ENCODE measurements at places on chromosomes 1 and 21.

DNA sequence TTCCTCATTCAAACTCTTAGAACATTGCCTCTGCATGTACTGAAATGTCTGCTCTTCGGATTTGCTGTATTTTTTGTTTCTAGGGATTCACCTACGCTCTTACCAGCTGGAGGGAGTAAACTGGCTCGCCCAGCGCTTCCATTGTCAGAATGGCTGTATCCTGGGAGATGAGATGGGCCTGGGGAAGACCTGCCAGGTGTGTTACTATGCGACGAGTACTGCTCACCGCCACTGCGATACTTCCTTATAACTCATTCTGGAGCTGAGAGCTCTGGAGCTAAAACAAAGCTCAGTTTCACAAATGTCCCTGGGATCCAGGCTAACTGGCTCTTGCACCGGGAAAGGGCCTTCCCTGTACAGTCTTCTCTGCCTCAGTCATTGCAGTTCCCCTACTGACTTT is 10.1 kb downstream of the CHD1L start:
- DNase-seq: no peak

GRCh38 chr1:33454646-33455282 is 17.7 kb upstream of the ZSCAN20 start:
- no peak for DNase-seq

- peak; percentile 65 for DNase-seq
These were observed 1.4 kb downstream of the CSRP1 start for GRCh38 chr1:201505503-201505890.

DNA sequence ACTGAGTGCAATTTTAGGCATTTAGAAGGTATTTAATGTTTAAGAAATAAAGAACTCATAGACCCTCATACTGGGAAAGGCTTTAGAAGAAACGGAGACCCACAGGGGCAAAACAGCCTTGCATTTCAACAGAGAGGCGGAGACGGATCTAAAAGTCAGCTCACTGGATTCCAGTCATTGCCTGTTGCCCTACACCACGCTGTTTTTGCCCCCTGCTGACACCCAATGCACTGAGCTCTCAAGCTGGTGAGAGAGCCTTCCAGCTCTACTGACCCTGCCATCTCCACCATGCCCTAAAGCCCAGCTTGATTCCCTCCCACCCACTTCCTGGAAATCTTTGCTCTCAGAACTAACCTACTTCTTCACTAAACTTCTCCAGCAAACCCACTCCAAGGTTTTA is 7.2 kb upstream of the TRAF3IP3 start:
- DNase-seq: no peak

- DNase-seq: peak; percentile 76
These were observed 161.1 kb upstream of the COL6A1 start for GRCh38 chr21:45820171-45821091.

DNA sequence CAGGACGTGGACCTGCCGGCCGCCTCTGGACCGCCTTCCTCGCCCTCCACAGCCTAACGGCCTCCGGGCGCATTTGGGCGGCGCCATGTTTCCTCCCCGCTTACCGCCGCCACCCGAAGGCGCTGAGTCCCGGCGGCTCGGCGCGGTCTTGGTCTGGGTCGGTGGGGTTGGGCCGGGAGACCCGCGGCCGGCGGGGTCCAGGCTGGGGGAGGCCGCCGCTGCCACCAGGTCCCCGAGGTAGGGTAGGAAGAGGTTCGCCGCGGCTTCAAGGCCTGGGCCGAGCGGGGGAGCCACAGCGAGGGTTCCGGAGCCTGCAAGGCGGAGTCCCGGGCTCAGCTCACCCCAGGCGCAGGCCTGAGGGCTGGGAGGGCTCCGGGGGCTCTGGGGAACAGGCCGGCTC is 5.5 kb downstream of the OR2C3 start:
- DNase-seq: no peak

Data from RCC 7860 (cell line).